ENCODE measurements at places on chromosomes 1 and 21.

DNA sequence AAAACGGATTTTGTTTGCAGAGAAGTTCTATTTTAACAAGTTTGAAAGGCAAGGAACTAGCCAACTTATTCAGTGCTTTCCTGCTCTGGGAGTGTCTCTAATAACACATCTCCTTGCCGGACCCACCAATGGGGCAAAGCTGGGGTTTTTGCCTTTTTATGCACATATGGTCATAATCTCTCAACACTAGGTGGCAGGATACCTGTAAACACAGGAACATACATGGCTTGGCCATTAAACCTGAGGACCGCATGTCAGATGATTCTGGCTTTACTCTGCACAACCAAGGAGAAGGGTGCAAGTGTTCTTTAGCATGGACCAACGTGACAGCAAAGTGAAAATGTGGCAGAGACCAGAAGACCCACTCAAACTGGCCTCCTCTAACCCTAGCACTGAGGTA lies 4.9 kb downstream of the TMEM9 start:
- DNase-seq: peak; percentile 52

- no peak for DNase-seq
Observed at GRCh38 chr21:35178827-35179226, 129.7 kb upstream of the RUNX1 start.

DNA sequence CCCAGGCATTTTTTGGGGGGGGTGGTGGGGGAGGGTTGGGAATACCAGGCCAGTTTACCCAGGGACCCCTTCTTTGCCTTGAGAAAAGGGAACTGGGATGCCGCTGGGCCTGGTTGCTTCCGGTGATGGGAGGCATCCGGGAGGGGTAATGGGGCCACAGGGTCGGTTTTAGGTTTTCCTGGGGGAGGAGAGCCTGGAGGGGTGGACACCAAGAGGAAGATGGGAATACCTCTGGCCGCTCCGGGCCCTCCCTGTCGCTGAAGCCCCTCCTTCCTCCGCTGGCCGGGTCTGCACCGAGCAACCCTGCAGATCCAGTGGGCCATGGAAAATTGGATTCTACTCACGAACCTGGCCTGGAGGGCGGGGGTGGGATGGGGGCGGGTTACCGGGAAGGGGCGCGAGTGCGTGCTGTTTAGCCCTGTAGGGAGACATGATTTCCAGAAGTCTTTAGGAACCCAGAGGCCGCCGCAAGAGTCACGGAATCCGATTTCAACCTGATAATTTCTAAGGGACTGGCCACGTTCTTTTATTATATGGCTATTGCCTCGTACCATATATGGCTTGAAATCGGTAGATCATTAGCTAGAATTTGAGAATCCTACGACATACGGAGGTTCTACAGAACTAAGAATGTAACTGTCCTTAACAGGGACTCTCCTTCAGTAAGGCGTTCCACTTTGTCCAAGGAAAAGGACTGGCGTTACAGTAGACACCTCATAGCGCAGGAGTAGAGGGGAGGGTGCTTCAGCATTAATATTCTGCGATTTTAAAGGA lies 749 bp downstream of the AKIRIN1 start:
- peak; percentile 34 for DNase-seq

DNA sequence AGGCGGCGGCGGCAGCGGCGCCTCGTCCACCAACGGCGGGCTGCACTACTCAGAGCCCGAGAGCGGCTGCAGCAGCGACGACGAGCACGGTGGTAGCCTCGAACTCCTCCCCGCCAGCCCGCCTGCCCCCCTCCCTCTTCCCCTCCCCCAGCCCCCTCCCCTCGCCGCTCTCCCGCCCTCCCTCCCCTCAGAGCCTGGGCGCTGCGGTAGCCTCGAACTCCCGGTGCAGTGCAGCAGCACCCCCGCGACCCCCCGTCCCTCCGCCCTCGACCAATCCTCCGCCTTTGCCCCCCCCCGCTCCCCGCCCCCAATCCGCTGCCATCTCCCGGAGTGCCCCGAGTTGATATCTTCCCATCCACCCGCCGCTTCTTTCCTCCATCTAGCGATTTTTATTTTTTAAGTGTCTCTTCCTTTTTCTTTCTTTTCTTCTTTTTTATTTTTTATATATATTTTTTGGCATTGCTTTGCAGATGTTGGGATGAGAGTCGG lies 516 bp downstream of the RCOR3 start:
- DNase-seq: no peak

- no peak for DNase-seq
Observed at GRCh38 chr1:35044431-35044830, 12.7 kb upstream of the ZMYM6 start.

DNA sequence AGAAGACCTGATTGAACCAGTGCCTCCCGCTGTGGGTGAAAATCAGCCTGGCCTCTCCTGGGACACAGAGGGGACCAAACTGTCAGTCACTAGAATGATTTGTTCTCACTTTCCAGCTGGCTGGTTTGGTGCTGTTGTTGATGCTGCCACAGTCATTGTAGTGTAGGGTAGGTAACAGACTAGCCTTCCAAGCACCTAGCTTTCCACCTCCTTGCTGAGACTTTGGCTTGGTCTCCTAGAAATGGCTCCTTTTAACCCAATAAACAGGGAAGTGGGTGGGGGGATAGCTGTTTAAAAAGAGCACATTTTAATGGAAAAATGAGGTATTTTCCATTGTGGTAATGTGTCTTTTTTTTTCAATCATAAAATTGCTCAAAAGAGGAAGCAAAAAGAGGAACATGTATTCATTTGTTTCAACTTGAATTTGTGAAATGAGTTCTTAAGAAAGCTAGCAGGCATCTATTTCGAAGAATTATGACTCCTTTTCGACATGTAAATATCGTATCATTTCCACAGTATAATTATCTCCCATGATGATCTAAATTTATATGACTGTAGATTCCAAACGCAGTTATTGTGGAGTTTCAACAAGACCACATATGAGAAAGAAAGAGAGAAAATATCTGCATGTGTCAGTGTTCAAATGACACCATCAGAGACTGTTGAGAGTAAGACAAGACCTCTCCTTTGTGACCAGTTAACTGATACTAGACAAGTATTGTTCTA lies 190.1 kb downstream of the HLX start:
- DNase-seq: peak; percentile 81

DNA sequence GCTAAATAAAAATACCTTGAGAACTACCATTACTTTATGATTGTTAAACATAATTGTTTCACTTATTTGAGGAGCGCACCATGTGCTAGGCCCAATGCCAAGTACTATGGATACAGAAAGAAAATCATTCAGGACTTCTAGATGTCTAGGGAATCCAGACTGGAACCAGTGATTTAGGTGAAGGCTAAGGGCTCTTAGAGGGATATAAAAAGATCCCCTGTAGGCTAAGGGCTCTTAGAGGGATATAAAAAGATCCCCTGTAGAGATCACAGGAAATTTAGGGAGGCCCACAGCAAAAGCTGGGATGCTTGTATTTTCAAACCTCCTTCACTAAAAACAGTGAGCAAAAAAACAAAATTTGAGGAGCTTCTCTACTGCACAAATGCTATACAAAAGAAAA lies 6.7 kb downstream of the TOR1AIP2 start:
- no peak for DNase-seq

DNA sequence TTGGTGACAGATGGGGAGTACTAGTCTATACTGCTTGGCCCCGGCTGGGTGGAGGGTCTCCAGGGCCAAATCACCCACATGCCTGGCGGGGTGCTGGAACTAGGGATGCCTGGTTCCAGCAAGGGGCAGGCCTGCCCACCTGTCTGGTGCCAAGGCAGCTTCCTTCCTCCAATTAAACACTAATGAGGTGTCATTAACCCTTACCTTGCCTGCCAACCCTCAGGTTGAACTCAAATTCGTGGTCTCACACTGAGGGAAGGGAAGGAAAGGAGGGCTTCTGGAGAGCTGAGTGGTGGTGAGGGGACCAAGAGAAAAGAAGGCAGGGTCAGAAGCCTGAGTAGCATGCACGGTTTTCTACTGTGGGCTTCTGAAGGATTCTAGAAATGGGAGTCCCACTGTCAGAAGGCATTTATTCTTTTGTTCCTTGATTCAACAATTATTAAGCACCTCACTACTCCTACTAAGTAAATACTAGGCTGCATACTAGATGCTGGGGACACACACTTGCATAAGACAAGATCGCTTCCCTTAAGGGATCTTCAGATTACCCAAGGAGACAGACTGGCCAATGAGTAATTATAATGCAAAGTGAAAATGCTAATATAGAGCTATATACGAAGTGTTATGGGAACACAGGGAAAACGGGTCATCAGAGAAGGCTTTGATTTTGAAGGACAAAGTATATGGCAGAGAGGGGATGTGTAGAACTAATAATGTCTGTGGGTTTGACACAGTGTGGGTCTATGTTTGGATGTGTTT lies 5.9 kb upstream of the EFNA3 start:
- no peak for DNase-seq

- DNase-seq: no peak
Observed at GRCh38 chr1:10819198-10819901, 22.9 kb upstream of the CASZ1 start.

GRCh38 chr1:117610036-117610435 lies 4.2 kb downstream of the TENT5C start:
- no peak for DNase-seq

DNA sequence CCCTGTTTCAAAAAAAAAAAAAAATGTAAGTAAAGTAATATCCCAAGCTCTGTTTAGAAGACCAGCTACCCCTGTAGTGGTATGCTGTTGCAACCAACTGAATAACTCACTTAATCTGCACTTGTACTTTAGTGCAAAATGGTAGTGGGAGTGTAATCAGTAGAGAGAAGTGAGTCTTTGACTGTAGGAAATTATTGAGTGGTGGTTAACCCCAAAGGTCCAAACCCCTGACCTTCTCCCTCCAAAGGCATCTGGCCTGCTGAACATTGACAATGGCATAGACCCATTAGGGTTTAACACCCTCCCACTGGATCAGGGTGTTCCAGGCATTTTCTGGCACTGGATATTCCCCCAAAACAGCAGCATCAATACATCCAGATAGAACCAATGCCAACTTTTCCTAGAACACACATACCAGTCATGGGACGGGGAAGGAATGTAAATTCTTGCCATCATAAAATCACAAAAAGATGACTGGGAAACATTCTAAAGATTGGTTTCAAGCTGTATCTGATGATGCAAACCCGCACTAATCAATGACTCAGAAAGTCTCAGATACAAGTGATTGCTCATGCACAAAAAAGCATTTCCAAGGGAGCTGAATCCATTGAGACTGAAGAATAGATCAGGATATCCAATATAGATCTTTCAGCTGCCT lies 110.3 kb downstream of the MRPL39 start:
- peak; percentile 32 for DNase-seq

GRCh38 chr1:96487394-96487793 lies 234.2 kb upstream of the PTBP2 start:
- DNase-seq: no peak

GRCh38 chr1:205272536-205272935 lies 44.8 kb downstream of the TMCC2 start:
- no peak for DNase-seq

GRCh38 chr1:165915932-165916348 lies 88.5 kb downstream of the UCK2 start:
- no peak for DNase-seq

- DNase-seq: no peak
Observed at GRCh38 chr21:37496972-37497371, 130.4 kb downstream of the DYRK1A start.

GRCh38 chr1:205532996-205533735 lies 28.7 kb downstream of the CDK18 start:
- no peak for DNase-seq

DNA sequence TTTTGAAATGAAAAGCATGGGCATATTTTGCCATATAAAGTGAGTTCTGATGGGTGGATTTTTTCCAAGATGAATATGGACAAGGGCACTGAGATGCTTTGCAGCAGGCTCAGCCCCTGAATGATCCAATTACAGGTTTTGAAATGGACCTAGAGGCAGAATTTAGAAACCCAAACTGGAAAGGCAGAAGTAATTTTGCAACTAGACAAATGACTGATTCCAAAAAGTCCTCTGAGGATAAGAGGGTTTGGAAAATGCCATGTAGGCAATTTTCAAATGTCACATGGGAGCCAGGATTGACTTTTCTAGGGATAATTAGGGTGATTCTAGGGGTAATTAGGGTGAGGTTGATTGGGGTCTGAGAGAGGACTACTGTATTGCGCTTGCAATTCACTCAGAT lies 148.9 kb upstream of the ZNF648 start:
- DNase-seq: no peak

GRCh38 chr1:20725189-20726117 lies 7.0 kb downstream of the SH2D5 start:
- DNase-seq: no peak

GRCh38 chr1:161771161-161771560 lies 5.0 kb downstream of the ATF6 start:
- no peak for DNase-seq

DNA sequence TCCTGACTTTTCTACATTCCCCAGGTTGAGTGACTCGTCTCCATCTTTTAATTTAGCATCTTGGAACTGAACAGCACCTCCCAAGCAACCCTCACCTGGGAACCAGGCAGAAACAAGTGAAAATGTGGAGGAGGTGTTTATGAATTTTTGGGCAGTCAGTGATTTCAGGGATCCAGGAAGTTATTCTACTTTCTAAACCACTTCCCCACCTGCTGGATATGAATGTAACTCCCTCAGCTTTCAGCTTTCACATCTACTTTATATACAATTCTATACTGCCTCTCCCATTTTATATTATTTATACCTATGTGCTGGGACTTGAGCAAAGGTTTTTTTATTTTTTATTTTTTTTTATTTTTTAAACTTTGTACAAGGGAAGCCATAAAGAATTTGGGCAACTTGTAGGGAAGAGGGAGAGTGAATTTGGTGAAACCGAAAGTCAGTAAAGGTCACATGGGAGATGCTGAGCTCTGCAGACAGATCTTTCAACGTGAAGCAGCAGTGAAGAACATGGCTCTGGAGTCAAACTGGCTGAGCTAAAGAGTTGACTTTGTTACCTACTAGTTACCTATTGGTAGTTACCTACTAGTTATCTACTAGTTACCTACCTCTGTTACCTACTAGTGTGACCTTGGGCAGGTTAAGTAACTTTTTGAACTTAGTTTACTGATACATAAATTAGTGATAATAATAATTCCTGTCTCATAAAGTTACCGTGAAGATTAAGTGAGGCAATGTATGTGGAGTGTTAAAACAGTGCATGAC lies 45.5 kb downstream of the DDR2 start:
- peak; percentile 33 for DNase-seq

DNA sequence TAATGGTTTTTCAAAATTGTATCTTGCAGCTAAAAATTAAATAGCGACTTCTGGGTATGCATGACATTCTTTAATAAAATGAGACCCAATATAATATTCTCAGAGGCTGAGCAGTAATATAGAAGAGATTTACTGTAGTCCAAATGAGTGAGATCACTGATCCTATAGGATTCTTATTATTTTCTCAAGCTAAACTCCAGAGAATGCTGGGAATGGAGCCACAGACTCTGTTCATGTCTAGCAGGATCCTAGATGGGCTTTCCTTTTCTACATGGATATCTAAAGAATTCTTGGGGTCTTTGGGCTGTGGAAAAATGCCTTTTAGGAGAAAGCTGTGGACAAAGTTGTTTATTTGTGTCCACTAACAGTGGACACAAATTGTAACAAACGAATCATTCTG lies 150.7 kb upstream of the ZNF644 start:
- DNase-seq: no peak

GRCh38 chr1:23916209-23917131 lies 3.3 kb upstream of the CNR2 start:
- DNase-seq: peak; percentile 92

GRCh38 chr1:82220754-82221153 lies 420.0 kb downstream of the ADGRL2 start:
- DNase-seq: no peak

- no peak for DNase-seq
Observed at GRCh38 chr1:214400131-214400530, 119.2 kb downstream of the SMYD2 start.

- no peak for DNase-seq
Observed at GRCh38 chr1:88488237-88488636, 195.8 kb upstream of the PKN2 start.

- DNase-seq: no peak
Observed at GRCh38 chr1:228401782-228402640, 4.6 kb downstream of the TRIM11 start.
